ENCODE measurements at places on chromosomes 3 and 15.

DNA sequence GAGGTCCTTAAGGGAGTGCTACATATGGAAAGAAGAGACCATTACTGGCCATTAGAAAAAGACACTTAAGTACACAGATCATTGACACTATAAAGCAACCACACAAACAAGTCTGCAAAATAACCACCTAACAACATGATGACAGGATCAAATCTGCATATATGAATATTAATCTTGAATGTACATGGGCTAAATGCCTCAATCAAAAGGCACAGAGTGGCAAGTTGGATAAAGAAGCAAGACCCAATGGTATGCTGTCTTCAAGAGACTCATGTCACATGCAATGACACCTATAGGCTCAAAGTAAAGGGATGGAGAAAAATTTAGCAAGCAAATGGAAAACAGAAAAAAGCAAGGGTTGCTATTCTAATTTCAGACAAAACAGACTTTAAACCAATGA is 28.4 kb upstream of the CCNL1 start:
- DNase-seq = no peak

DNA sequence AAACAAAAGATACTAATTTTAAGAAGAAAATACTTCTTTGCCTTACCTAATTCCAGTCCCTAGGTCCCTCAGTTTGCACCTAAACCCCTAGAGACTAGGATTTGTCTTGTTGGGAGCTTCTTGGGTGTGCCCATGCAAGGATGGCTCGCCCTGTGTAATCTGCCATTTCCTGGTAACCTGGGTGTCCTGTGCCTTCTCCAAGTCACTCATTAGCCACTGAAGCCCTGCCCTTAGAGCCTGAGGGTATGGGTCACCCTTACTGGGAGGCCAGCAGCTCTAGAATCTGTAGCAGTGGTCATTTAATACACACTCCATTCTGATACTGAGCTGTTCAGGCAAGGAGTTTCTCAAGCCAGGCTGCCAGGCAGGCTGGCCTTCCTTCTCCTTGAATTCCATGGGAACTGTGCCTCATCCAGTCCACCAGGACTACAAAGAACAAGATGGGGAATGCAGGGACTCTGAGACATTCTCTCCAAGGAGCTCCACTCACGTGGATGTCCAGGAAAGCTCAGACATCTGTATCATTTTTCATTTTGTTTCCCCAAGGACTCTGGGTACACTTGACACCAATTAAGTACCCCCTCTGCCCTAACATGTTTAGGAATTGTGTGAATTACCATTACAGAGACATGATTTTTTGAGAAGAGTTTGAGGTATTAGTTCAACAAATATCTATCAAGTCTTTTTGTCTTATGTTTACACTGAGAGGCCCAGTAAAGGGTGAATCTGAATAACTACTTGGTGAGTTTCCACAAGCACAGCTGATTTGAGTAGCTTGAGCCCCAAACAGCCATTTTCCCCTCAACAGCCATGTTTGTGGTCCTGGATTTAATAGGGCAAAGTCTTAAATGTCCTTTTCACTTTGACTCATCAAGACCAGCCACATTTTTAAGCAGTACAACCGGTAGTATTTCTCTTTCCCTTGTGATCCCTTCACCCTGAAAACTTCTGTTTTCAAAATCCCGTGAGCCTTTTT is 52.6 kb downstream of the ARNT2 start:
- DNase-seq = no peak

GRCh38 chr3:183149915-183150750 is 12.4 kb downstream of the LAMP3 start:
- DNase-seq = no peak

GRCh38 chr3:119294696-119295671 is 801 bp downstream of the ARHGAP31 start:
- DNase-seq = peak; percentile 55

DNA sequence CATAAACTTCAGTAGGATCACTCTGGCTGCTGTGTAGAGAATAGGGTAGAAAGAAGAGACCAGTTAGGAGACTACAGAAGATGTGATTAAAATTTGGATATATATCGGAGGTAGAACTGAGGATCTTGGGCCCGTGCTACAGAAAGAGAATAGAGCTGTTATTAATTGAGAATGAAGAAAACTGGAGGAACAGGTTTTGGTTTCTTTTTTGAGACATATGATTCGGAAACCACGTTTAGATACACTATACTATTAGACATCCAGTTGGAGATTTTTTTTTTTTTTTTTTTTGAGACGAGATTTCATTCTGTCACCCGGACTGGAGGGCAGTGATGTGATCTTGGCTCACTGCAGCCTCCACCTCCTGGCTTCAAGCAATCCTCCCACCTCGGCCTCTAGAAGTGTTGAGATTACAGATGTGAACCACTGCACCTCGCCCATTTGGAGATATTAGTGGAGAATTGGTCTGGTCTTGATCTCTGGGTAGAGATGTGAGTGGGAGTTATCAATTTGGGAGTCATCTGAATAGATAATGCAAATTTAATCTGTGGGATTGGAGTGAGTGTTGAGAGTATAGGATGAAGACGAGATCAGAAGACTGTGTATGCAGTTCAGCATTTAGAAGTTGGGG is 50.9 kb downstream of the TCF12 start:
- no peak for DNase-seq

- no peak for DNase-seq
These were observed 70.8 kb downstream of the CSNK1G1 start for GRCh38 chr15:64285150-64285549.

DNA sequence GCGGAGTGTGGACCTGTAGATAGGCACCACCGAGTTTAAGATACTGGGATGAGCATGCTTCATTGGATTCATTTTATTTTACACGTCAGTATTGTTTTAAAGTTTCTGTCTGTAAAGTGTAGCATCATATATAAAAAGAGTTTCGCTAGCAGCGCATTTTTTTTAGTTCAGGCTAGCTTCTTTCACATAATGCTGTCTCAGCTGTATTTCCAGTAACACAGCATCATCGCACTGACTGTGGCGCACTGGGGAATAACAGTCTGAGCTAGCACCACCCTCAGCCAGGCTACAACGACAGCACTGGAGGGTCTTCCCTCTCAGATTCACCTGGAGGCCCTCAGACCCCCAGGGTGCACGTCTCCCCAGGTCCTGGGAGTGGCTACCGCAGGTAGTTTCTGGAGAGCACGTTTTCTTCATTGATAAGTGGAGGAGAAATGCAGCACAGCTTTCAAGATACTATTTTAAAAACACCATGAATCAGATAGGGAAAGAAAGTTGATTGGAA is 29.5 kb downstream of the SYNM start:
- no peak for DNase-seq

DNA sequence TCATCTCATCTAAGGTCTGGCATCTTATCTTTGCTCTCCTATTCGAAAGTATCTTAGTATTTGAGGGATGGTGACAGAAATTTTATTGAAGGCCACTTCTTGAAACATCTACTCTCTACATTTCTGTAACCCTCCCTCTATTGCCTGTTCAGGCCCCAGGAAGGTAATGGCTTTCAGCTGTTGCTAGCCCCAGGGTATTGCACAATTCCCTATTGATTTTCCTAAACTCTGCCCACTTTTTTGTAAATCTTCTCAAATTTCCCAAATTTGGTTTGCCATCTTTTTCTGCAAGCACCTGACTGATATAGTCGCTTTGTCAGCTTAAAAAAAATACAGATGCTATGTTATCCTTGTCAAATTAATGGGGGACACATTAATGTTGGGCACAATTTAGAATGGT is 242.1 kb downstream of the RAP2B start:
- DNase-seq = no peak

DNA sequence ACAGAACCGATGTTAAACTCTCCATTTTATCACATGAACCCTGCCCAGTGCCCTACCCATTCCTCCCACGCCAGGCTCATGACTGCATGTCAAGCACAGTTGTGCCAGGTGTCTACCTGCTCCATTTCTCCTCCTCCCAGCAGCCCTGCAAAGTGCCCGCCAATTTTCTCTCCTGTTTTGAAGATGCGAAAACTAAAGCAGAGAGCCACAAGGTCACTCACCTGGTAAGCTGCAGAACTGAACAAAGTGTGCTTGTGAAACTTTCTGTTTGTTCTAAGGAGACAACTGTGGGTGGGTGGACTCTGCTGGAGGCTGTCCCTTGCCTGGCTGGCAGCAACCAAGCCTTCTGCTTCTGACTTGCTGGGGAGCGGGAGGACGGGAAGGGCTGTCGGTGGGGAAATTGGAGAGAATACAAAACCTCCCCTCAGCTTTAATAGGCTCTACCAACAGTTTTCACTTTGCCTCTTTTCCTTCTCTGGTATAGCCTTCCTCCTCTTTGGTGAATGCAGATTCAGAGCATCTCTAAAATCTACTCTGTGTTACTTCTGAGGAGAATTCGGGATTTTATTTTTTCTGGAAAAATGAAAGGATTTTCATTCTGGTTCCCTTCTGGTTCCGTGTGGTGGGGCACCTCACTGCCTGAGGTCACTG is 23.0 kb downstream of the LIMD1 start:
- no peak for DNase-seq

Data from CD4-positive, alpha-beta T cell treated with Interleukin-15 for 4 hours (primary cell).